Effector CD4-positive, alpha-beta T cell (primary cell): ENCODE measurements at places on chromosomes 6 and 20.

GRCh38 chr20:54549658-54550326 is 74.4 kb downstream of the DOK5 start:
- DNase-seq, result no peak

GRCh38 chr6:134826889-134827737 is 122.8 kb downstream of the ALDH8A1 start:
- DNase-seq, result no peak

DNA sequence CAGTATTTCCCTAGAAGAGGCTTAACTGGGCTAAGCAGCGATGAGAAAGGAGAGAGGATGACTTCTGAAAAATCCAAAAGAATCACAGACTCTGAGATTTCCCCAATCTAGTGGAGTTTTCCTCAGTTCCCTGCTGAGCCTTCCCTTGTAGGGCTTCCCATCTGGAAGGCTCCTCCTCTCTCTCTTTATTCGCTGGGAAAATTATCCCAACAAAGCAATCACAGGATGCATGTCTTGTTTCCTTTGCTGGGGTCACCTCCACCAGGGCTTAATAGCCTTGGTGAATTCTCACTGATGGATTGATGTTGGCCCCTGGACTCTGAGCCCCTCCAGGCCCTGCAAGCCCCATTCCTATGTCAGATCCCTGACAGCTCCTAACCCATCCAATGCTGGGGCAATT is 69.8 kb upstream of the MAFB start:
- no peak for DNase-seq

DNA sequence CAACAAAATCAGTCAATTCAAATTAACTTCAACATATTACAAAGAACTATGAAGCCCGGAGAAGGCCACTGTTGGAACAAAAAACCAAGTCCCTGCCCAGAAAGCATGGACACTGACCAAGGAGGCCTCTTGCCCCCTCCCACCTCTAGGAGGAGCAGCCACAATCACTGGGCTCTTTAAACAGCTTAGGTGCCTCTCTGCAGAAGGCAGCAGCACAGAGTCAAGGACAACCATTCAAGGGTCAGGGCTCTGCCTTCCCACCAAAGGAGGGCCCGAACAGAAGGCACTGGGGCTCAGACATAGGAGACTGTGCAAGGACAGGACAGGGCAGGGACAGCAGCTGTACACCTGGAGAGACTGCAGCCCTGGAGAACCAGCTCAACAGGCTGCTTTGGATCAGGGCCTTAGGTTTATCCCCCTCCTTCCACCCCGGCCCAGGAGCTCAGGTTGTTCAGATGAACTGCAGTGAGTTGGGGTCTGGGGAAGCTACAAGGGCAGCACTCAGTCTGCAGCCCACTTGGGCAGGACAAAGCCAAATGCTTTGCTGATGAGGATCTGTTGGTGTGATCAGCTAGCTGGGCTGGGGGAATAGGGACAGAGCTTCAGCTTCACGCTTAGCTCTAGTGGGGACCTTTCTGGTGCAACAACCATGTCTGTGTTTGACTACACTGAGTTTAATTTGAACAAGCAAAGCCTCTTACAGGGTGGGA is 17.8 kb downstream of the TOMM34 start:
- DNase-seq, result no peak

DNA sequence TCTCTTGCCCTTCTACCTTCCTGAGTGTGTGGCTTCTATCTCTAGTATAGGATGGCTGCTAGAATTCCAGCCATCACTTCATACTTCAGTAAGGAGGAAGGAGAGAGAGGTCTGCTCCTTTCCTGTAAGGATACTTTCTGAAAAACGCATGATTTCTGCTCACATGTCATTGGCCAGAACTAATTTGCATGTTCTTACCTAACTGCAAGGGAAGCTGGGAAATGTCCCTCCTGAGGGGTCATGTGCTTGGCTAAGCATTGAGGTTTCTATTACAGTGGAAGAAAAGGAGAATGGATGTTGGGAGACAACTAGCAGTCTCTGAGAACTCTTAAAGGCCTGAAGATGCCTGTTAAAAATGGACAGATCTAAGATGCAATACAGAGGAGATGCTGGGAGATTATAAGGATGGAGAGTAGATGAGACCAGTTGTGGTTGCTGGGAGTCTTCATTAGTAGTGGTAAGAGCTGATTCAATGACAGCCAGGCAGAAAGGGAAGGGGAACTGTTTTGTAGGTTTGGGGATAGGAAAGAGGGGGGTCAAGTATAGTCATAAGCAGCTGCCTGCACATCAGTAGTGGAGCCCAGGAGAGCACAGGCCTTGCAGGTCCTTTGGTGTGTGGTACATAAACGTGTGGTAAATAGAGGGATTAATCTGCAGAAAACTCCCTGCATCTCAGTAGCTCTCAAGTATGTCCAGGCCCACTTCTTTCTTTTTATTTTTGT is 20.2 kb downstream of the CDS2 start:
- DNase-seq, result no peak

DNA sequence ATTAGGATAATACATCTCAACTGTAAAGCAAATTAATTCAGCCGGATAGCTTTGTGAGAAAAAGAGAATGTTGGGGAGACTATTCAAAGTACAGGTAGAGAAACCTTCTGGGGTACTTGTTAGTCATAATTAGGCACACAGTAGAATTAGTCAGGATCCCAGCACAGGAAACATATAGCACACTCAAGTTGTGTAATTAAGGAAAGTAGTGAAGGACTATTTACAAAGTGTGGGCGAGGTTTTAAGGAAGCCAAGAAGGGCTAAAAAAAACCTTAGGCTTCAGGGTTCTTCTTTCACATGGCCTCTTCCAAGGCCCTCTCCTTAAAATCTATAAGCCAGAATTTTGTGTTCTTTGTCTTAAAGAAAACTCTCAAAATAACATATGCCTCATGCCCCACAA is 126.7 kb downstream of the RTN4IP1 start:
- no peak for DNase-seq

GRCh38 chr6:150273457-150274309 is 95.1 kb upstream of the IYD start:
- no peak for DNase-seq
